ENCODE measurements at places on chromosomes 3 and 15.

GRCh38 chr15:96356494-96357455, 26.3 kb downstream of the NR2F2 start:
- DNase-seq = peak; percentile 97

GRCh38 chr15:40392986-40393948, 10.7 kb downstream of the KNSTRN start:
- no peak for DNase-seq

- no peak for DNase-seq
Measured at GRCh38 chr3:141979050-141979671, 102.7 kb downstream of the ATP1B3 start.

DNA sequence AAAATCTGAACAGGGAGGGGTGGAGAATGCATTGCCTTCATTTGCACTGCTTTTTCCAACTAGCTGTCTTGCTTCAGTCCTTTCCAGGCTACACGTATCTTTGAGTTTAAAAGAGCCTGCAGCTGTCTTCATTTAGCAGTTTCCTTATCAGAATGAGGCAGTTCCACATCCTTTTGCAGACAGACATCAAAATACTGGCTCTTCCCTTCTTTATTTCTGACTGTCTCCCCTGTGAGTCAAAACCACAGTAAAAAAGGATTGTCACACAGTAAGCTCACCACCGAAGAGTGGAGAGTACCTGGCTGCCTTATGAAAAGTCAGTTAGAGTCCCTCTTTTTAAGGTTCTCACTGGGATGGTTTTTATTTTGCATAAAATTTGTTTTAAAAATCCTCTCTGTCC, 205.5 kb upstream of the CD96 start:
- DNase-seq = no peak

- DNase-seq = no peak
Measured at GRCh38 chr15:58260725-58261267, 122.6 kb downstream of the AQP9 start.

All from HuH-7.5 (cell line).